ENCODE measurements at places on chromosomes 7 and 10. TPM values are rescaled to one million over a fixed set of nuclear protein-coding genes. Genes with fewer than 3 reads are reported as not detected.

GRCh38 chr10:11209830-11210181 is 192.1 kb downstream of the CELF2 start:
- peaks cover 1% of the 10 kb centered on the region for H3K27me3 ChIP-seq
- peaks cover 98% of the 10 kb centered on the region for H3K4me1 ChIP-seq
- H3K27ac ChIP-seq, result peak overlapping the region; percentile 96
- H3K36me3 ChIP-seq, result peaks cover 69% of the 10 kb centered on the region
- no peak for DNase-seq

Gene CLDN12
- 4.4 TPM for total RNA-seq

Gene GPR85
- total RNA-seq, result not detected

Gene IGF2BP3
- total RNA-seq, result 2.5 TPM

Gene CYP3A7
- total RNA-seq, result not detected

Measured in activated T-helper 1 cell treated with anti-CD3 and anti-CD28 coated beads, Interleukin-12 subunit alpha, Interleukin-12 subunit beta, Interleukin-2, Interleukin-4 antibody, amounts not matched to agents 30 ng/mL and 10 ng/mL and 1 ng/mL, durations not matched to agents 14 hours and 24 hours and 36 hours (primary cell).